Mesenchymal stem cell (in vitro differentiated cells and primary cell): ENCODE measurements at places on chromosomes 4 and X.
A peak's percentile ranks its signal among the peaks of the same experiment; 100 is the strongest.

GRCh38 chr4:75997946-75998345, 7.2 kb upstream of the SDAD1 start:
- no peak for DNase-seq

DNA sequence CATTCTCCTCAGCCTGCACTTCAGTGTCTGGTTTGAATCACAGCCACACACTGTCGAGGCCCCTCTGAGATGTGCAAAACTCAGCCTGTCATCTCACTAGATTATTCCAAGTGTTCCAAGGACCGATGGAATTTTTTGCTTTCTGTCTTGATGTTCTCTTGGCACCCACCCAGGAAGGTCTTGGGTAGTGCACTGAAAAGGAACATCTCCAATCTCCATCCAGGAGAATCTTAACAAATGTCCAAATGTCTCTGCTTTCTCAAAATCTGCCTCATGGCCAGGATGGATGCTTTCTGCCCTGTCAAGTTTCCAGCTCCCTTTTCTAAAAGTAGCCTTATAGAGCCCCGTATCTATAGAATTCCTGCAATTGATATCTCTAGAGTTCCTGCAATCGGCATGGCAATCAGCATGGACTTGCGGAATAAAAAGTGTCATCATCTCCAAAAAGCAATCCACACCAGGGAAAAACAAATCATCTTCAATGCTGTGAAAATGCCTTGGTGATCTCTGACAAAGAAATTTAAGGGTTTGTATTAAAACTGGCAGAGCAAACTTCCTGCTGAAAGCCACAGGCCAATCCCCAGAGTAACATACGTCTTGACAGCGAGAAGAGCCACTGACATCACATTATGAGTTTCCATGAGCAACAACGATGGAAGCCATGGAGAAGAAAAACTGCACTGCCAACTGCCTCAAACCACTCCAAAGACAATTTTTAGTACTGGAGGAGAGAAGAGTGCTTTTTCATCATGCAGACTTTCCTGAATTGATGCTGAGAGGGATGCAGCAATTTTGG, 215.3 kb upstream of the FAM9B start:
- DNase-seq: peak; percentile 42

DNA sequence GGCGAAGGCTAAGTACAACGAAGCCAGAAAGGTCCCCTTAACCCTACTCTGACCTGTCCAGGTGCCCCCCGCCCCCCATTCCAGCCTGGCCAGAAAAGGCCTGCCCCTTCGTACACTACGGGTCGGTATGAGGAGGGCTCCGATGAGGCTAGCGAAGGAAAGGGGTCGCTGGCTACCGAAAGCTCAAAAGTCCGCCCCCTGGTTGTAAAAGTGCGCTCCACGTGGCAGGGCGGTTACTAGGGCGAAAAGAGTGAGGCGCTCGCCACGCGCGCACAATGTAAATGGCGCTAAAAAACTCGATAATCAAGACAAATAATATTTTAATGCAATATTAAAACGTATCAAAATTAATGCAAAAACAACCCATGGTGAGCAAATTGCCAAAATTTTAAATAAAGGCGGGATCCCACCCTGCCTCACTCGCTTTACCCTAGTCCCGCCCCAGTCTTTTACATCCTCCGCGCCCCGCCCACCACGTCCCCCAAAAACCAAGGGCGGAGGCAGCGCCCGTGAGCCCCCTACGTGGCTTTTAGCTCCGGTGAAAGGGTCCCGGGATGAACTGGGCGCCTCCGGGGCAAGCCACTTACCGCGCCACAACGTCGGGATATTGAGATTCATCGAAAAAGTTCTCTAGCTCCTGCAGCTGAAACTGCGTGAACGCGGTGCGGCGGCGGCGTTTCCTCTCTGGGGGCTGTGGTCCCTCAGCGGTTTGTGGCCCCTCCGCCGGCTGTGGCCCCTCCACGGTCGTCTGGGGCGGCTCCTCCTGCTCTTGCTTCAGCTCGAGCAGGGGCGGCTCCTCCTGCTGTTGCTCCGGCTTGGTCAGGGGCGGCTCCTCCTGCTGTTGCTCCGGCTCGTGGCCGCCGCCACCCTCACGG, 929 bp downstream of the ESX1 start:
- DNase-seq: peak; percentile 2

DNA sequence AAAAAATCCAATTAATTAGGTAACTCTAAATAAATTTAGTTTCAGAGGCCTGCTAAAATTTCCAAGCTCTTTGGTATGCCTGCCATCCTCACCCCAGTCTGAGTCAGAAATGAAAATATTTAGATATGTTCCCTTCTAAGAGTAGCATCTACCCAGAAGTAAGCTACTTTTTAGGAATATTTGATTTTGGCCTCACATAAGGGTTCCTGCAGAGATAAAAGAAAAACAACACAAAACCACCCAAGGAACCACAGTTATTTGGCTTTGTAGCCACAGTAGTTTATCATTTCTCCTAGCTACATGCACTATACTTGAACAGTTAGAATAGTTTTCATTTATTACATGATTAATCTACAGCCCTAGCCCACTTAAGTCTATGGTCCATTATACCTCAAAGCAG, 192.6 kb upstream of the FAM241A start:
- DNase-seq: no peak

DNA sequence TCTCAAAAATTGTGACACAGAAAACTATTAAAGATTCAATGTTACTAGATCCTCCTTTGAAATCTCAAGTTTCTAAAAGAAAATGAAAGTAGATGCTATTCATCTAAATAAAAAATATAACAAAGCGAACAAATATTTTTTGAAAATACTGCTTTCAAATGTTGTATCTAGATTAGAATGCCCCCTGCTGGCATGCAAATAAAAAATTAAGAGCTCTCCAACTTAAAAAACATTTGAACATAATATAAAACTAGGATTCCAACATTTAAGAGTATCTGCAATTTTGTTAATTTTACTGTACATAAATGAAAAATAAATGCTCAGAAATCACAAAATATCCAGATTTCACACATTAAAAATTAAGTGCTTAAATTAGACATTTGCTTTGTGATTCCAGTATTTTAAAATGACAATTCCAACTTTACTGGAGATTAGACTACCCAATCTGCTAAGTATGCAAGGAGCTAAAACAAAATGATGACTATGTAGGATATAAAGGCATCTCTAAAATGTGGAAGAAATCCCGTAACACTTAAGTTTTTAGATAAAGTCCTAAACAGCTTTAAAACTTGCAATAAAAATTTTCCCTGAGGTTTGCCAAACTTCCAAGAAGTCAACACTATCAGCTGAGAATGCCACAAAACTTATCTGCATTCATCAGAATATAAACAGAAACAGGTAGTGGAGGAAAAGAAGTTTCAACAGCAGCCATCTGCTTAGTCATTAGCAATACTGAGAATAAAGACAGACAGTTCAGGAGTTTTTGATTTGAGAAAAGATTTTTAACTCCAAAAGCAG, 32.7 kb downstream of the DHX15 start:
- DNase-seq: peak; percentile 64

GRCh38 chr4:178414042-178414441, 971.8 kb upstream of the AGA start:
- DNase-seq: no peak

GRCh38 chr4:11250510-11250909, 178.2 kb downstream of the HS3ST1 start:
- no peak for DNase-seq

GRCh38 chr4:16066586-16067128, 17.2 kb downstream of the PROM1 start:
- no peak for DNase-seq

- peak; percentile 16 for DNase-seq
These were observed 57.7 kb downstream of the NEIL3 start for GRCh38 chr4:177367336-177367735.

DNA sequence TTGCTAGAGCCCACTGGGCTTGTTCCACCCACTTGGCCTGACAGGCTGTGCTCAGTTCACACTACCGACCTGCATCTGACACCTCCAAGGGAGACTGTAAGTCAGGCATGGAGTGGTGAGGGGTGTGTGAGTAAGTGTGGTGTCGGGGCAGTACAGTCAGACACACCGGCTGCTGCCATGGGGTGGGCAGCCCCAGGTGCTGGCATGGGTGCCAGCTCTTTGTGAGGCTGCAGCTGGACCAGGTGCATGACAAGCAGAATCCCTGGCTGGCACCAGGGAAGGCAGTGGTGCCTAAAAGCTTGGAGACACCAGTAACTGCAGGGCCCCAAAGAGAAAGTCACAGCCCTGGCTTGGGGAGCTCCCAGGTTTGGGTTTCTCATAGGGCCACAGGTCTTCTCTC, 665.0 kb downstream of the SH3BGRL start:
- no peak for DNase-seq

DNA sequence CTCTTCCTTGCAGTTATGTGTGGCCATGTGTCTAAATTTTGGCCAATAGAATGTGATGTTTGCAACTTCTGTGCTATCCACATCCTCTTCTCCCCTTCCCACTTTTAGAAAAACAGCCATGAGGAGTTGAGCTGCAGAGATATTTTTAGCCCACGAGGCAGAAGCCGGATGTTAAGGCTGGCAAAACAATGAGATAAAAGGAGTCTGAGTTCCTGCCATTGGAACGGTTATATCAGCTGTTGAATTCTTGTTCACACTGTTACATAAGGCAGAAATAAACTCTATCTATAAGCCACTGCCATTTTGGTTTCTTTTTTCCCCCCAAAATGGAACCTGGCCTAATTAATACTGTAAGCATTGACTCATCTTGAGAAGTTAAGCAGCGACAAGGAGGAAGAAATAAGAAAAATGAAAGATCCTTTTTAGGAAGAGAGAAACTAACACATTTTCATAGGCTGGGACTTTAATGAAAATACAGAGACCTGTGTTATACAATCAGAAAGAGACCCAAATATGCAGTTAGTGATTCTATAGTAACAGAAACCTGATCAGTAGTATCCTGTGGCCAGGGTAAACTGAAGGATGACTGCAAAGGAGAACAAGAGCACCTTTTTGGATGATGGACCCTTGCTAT, 200.5 kb downstream of the INPP4B start:
- DNase-seq: no peak

DNA sequence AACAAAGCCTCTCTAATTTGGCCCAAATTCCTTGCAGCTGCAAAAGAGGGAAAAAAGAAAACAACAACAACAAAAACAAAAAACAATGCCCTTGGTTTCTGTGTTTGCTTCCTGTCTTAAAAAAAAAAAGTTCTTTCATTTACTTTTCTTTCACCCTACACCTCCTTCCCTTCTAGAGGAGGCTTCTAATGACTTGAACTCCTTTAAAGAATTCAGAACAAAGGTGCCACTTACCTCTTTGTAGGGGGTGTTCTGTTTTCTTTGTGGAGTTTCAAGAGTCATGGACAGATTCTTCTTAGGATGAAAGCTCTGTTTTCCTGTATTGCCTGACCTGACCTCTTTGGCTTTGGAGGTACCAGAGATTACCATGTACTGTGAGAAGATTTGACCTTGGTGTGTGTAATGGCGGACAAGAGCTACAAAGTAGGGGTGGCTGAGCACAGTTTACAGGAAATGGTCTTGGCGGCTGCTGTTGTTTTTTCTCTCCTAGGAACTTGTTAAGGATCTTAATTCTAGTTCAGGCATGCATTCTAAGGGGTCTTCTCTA, 72.4 kb upstream of the S100G start:
- DNase-seq: no peak

GRCh38 chr4:48030470-48030869, 13.9 kb downstream of the NIPAL1 start:
- no peak for DNase-seq

DNA sequence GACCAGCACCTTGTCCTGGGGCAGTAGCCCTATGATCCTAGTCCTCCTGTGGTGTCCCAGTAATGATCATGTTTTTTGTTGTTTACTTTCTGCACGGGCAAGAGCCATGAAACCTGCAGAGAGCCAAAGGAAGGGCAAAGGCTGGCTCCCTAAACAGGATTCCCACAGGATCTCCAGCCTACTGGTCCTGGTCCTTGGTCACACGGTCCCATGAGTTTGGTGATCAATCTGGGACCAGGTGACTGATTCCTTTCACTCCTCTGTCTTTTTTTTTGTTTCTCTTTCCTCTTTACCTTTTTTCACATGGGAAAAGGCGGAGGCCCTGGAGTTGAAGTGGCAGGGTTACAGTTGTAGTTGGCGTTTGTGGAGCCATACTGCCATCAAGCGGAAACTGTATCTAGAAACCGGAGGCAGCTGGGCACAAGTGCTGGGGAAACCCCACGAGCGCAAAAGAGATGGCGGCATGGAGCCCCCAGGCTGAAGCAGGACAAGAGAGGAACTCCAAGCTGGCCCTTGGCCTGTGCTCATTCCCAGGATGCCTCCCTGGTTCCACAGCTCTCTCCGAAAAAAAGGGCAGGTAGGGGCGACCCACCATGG, 34.6 kb downstream of the NBDY start:
- DNase-seq: no peak

DNA sequence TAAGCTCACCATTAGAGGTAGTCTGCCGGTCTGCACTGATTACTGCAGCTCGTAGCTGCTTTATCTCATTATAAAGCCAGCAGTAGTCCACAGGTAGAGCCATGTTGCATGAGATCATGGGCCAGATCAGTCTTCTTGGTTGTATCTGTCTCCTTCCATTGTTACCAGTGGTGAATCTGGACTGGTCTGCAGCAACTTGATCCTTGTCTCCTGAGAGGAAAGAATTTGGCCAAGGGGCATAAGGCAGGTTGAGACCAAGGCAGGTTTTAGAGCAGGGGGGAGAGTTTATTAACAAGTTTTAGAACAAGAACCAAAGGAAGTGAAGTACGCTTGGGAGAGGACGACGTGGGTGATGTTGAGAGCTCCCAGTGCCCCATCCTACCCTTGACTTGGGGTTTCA, 228.5 kb downstream of the STIM2 start:
- DNase-seq: no peak

DNA sequence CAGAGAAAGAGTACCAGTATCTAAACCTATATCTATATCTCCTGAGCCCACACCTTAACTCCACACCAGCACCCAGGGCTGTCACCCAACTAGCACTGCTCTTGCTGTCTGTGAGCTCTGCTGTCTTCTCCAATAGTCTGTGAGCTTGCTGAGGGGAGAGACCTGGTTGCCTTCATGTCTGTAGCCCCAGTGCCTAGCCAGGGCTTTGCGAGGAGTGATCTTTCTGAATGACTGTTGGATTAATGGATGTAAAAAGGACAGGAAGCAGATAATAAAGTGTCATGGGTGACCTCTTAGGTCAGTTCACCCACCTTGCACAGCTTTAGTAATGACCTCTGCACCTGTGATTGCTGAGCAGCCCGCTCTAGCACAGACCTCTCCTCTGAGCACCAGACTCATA, 30.5 kb downstream of the CNGA2 start:
- DNase-seq: no peak

GRCh38 chr4:122827879-122828601, 1.4 kb downstream of the FGF2 start:
- DNase-seq: peak; percentile 86

DNA sequence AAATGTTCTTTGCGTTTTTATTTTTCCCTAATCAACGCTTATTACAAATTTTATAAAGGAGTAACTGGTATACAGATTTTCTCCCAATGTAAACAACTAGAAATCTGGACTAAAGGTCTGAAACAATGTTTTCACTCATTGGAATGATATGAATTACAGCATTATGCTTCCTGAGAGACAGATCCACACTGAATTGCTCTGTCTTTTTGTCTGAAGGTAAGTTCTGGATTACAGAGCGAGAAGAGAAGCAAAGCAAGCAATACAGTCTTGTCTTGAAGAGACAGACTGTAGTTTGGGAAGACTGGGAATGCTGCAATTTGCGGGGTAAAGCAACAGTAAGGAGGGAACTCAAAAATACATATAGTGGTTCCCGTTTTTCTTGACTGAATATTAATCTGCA, 262.2 kb upstream of the PABPC4L start:
- no peak for DNase-seq
